ENCODE measurements at places on chromosomes 6 and 20.
A peak's percentile ranks its signal among the peaks of the same experiment; 100 is the strongest.

DNA sequence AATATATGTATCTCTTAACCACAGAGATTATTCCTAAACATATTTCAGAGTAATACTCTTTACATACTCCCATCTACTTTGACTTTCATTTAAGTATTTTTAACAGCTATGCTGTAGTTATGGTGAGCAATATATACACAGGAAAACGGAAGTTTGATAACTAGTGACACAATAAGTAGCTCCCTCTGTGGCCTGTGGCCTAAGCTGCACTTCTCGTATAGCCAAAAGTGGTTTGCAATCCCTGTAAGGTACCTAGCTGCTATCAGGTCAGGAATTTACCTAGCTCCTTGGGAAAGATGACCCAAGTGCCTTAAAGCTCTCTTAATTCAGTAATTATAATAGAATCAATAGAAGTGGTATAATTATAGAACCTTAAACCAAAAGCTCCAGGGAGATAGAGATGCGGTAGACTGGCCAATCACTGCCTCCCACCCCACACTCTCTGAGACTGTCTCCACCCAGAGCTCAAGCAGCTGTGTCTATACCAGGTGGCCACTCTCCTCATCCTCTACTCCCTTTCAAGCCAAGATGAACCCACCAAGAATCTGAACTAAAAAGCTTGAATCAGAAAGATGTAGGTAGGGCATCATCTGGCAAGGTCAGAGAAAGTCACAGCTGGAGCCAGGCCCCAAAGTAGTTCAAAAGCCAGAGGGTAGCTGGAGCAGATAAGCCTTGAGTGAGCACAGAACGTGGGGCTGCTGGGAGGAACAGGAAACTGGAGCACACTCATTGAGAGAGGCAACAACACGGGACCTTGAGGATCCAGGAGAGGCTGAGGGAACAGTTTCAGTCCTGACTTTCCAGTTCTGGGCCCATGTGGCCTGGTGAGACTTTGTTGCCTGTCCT lies 84.9 kb upstream of the ASF1A start:
- no peak for DNase-seq

- no peak for DNase-seq
Measured at GRCh38 chr6:133854364-133855275, 34.3 kb upstream of the TCF21 start.

GRCh38 chr6:168542301-168542700 lies 101.3 kb downstream of the SMOC2 start:
- no peak for DNase-seq

- no peak for DNase-seq
Measured at GRCh38 chr6:105191351-105191750, 11.5 kb upstream of the POPDC3 start.

- no peak for DNase-seq
Measured at GRCh38 chr6:100573166-100573565, 108.4 kb upstream of the SIM1 start.

- DNase-seq = no peak
Measured at GRCh38 chr20:35018590-35019371, 63.1 kb downstream of the MYH7B start.

DNA sequence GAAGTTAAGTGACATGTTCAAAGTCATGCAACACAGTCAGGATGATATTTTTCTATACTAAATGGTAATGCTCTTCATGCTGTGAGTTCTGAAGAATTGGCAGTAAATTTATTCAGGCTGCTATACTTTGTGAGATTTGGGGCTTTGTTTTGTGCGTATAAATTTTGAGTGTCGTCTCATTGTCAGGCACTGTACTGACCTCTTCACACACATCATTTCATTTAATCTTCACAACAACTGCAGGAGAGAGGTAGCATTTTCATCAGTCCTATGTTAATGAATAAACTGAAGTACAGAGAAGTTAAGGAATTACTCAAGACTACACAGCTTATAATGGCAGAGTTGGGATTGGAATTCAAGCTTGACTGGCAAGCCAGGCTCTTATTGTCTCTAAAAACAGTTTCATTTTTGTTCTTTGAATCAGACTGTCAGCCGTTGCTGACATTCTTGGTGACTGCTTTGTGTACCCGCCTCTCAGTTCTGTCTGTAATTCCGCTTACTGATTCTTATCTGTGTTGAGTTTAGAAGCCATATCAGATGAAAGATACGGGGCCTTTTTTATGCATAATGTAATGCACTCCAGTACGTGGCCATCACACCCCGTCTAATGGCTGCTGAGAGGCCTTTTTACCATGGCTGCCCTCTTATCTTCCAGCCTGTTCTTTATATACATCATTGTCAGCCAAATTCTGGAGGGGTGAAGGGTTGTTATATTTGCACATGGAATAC lies 274.9 kb downstream of the UTRN start:
- DNase-seq = peak; percentile 64

GRCh38 chr6:3794092-3794491 lies 42.6 kb upstream of the PXDC1 start:
- no peak for DNase-seq

GRCh38 chr20:12358006-12358654 lies 440.4 kb downstream of the BTBD3 start:
- no peak for DNase-seq

DNA sequence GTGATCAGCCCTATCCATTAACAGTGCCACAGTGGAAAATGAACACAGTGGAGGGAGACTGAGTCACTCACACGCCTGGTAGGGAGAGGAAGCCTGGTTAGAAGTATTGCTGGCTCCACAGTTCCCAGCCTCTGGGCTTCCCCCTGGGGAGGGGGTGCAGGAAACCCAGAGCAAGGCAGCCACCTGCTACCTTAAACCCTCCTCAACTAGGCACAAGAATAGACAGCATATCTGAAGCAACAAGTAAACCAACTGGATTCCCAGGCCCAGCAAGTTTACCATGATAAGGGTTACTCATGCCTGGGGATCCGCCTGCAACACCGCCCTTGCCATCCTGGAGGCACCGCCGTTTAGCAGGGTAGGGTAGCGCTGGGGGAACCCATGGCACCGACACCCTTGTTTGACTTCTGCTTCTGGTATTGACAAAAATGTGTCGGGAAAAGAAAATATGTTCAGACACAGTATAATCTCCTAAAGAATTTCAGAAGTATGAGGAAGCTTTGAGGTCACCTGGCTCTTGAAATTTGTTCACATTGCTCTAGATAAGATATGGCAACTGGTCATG lies 38.3 kb downstream of the SLC22A23 start:
- no peak for DNase-seq

- DNase-seq = no peak
Measured at GRCh38 chr6:113094779-113095178, 747.6 kb downstream of the RFPL4B start.

- DNase-seq = no peak
Measured at GRCh38 chr6:45574014-45574461, 196.3 kb upstream of the SUPT3H start.

GRCh38 chr20:47667086-47667485 lies 118.2 kb downstream of the SULF2 start:
- DNase-seq = no peak

DNA sequence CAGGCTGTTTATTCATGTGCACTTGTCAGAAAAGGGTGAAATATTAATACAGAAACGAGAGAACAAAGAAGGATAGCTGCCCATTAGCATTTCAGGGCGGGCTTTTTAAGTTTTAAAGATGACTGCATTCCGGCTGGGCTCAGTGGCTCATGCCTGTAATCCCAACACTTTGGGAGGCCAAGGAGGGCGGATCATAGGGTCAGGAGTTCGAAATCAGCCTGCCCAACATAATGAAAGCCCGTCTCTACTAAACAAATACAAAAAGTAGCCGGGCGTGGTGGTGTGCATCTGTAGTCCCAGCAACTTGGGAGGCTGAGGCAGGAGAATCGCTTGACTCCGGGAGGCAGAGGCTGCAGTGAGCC lies 130.5 kb downstream of the HFE start:
- DNase-seq = no peak

GRCh38 chr20:11792568-11792953 lies 125.1 kb upstream of the BTBD3 start:
- DNase-seq = no peak

DNA sequence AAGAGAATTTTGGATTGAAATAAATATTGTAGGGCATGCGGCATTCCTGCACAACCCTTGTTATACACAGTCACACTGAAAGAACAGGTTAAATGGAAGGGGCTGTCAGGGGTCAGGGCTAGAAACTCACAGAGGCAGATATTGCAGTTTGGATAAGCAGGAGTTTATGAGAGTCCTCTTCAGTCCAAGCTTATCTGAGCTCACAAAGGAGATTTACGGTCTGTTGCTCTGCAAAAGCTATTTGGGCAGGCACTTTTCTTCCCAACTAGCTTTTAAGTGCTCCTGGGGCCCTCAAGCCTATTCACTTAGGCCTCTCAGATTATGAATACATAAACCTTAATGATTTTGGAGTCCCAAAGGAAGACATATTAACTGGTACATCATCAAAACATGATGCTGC lies 156.2 kb downstream of the SOX4 start:
- no peak for DNase-seq

- DNase-seq = no peak
Measured at GRCh38 chr6:71294121-71294523, 5.5 kb downstream of the OGFRL1 start.

GRCh38 chr6:117607511-117607910 lies 5.2 kb upstream of the GOPC start:
- no peak for DNase-seq

DNA sequence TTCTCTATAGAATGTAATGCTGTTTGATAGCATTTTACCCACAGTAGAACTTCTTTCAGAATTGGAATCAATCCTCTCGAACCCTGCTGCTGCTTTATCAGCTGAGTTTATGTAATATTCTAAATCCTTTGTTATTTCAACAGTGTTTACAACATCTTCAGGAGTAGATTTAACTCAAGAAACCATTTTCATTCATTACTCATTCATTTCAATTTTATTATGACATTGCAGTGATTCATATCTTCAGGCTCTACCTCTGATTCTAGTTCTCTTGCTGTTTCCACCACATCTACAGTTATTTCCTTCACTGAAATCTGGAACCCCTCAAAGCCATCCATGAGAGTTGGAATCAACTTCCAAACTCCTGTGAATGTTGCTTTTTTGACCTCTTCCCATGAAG lies 93.7 kb downstream of the ZFAND3 start:
- DNase-seq = no peak

- no peak for DNase-seq
Measured at GRCh38 chr6:105894556-105894955, 191.6 kb upstream of the PRDM1 start.

DNA sequence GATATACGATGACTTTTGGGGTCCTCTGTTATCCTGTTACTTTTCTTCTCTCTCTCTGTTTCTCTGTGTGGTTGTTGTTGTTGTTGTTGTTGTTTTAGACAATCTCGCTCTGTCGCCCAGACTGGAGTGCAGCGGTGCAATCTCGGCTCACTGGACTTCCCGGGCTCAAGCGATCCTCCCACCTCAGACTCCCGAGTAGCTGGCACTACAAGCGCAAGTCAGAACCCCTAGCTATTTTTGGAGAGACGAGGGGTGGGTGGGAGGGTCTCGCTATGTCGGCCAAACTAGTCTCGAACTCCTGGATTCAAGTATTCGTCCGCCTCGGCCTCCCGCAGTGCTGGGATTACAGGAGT lies 19.1 kb upstream of the ABT1 start:
- DNase-seq = no peak

- DNase-seq = no peak
Measured at GRCh38 chr20:43938017-43938655, 23.5 kb downstream of the TOX2 start.

GRCh38 chr6:11222385-11223277 lies 9.8 kb downstream of the NEDD9 start:
- no peak for DNase-seq

DNA sequence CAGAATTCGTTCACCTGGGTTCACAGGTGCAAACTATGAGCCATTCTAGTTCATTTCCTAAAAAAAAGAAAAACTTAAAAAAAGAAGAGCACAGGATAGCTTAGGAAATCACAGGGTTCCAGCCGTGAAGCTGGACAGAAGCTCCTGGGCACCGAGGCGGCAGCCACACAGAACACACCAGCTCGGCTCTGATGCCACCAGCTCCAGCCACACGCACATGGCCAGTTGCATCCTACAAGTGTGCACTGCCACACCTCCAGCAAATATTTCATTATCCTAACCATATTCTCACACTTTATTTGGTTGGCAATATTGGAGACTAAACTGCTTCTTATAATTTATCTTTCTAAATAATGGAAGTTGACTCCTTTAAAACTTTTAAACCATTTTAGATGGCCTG lies 26.2 kb upstream of the AFDN start:
- DNase-seq = no peak

- no peak for DNase-seq
Measured at GRCh38 chr20:53974785-53975555, 95.4 kb downstream of the BCAS1 start.

DNA sequence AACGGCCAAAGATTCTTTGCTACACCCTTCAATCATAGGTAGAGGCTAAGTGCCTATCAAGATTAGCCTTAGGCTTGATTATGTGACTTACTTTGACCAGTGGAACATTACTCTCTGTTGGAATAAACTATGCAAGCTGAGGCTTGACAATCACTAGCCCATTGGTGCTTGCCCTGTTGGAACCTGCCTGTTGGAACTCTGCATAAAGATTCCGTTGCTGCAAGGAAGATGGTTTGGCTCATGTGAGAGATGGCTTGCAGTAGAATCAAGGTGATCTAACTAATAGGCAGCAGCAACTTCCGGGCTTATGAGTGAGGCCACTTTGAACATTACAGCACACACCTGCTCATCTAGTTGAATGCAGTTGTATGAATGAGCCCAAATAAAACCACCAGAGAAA lies 227.7 kb upstream of the TSHZ2 start:
- DNase-seq = no peak

DNA sequence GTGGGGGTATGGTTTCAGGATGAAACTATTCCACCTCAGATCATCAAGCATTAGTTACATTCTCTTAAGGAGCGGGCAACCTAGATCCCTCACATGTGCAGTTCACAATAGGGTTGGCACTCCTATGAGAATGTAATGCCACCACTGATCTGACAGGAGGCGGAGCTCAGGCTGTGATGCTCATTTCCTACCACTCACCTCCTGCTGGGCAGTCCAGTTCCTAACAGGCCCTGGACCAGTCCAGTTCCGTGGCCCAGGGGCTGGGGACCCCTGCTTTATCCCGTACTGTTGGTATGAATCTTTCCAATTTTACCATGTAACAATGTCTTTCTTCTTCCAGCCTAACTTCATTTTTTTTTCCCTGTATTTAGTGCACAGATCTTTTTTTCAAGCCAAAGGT lies 94.9 kb downstream of the OGFRL1 start:
- no peak for DNase-seq

- DNase-seq = no peak
Measured at GRCh38 chr6:116165596-116165995, 39.7 kb upstream of the COL10A1 start.

- no peak for DNase-seq
Measured at GRCh38 chr20:8423482-8423881, 291.4 kb downstream of the PLCB1 start.

GRCh38 chr20:20440886-20441658 lies 73.2 kb downstream of the INSM1 start:
- DNase-seq = no peak

Measured in activated CD4-positive, alpha-beta T cell treated with anti-CD3 and anti-CD28 coated beads, Interleukin-2, amount 10 ng/mL, durations not matched to agents 7 days and 5 days (primary cell).